ENCODE measurements at places on chromosomes 11 and 22. TPM values are rescaled to one million over a fixed set of nuclear protein-coding genes. Genes with fewer than 3 reads are reported as not detected.

Gene MS4A12
- total RNA-seq: not detected

- no peak for DNase-seq
- H3K4me3 ChIP-seq: no peak overlapping the region
- H3K4me1 ChIP-seq: peaks cover 11% of the 10 kb centered on the region
These were observed 9.0 kb downstream of the CLPB start for GRCh38 chr11:72425053-72425980.

DNA sequence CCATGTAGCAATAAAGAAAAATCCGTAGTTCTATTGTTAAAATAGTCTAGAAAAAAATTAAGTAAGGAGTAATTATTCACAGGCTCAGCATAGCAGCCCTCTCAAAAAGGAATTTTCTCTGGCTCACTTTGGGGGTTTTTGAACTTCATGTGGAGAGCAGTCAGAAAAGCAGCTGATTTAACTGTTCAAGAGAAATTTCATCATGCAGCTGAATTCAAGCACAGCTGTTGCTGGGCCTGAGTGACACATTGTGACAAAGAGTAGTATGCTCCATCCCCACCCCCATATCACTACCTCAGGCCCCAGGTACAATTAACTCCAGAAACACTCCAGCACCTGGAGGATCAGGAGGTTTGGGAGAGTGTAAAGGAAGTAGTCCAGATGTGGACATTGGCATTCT, 272.1 kb downstream of the FAM76B start:
- no peak overlapping the region for H3K4me3 ChIP-seq
- no peaks in the 10 kb centered on the region for H3K36me3 ChIP-seq
- H3K27me3 ChIP-seq: no peaks in the 10 kb centered on the region
- no peak for DNase-seq
- H3K4me1 ChIP-seq: no peaks in the 10 kb centered on the region

DNA sequence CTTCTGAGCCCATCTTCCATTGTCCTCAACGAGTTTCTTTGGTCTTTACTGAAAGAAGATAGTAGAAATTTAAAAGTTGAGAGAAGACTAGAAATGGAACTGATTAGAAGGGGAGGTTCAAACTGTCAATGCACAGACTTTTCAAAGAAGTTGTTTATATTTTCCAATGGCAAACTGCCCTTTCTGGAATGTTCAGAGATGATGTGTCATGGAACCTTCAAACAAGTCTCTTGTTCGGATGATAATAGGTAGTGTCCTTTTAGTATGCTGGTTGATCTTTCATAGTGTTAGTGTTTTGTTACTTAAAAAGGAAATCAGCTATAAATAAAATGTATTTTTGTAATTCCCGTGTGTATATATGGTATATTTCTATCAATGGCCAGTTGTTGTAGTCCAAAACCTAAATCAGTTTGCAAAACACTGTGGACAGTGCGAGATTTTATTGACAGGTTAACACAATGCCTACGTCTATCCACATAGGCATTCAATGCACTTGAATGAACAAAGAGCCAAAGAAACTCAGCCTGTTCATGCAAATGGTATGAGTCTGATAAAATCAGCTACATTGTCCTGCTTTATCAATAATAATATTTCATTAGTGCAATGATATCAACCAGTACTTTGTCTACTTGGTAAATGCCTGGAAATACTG, 30.9 kb downstream of the C11orf91 start:
- no peak for DNase-seq
- no peak overlapping the region for H3K27ac ChIP-seq
- H3K27me3 ChIP-seq: no peaks in the 10 kb centered on the region
- H3K4me1 ChIP-seq: peaks cover 9% of the 10 kb centered on the region

DNA sequence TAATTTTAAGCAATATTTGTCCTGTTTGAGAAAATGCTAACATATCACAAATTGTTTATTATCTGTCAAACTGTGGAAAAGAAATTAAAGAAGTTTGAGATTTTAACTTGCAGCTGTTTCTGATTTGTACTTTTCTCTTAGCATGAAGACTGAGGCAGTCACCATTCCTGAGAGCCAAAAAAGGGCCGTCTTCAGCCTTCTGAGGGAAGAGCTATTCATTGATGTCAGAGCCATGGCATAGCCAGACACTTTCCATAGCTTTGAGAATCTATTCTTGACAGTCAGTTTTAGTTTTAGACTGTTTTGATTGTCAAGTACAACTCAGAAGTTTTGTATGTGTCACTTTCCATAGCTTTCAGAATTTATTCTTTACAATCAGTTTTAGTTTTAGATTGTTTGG, 32.1 kb downstream of the YAP1 start:
- H3K36me3 ChIP-seq: peaks cover 8% of the 10 kb centered on the region
- no peak overlapping the region for H3K27ac ChIP-seq
- no peak overlapping the region for H3K4me3 ChIP-seq
- H3K4me1 ChIP-seq: peaks cover 3% of the 10 kb centered on the region
- no peaks in the 10 kb centered on the region for H3K27me3 ChIP-seq

- no peak overlapping the region for H3K27ac ChIP-seq
- H3K4me3 ChIP-seq: no peak overlapping the region
- H3K36me3 ChIP-seq: no peaks in the 10 kb centered on the region
- DNase-seq: peak; percentile 18
- H3K27me3 ChIP-seq: no peaks in the 10 kb centered on the region
These were observed 6.7 kb downstream of the CAPN5 start for GRCh38 chr11:77073328-77074001.

- peaks cover 19% of the 10 kb centered on the region for H3K36me3 ChIP-seq
- no peaks in the 10 kb centered on the region for H3K4me1 ChIP-seq
- H3K4me3 ChIP-seq: no peak overlapping the region
These were observed 52.4 kb downstream of the MIAT start for GRCh38 chr22:26709617-26710390.

- no peak overlapping the region for H3K27ac ChIP-seq
- H3K36me3 ChIP-seq: peaks cover 17% of the 10 kb centered on the region
- H3K4me1 ChIP-seq: peaks cover 10% of the 10 kb centered on the region
- H3K4me3 ChIP-seq: no peak overlapping the region
- H3K27me3 ChIP-seq: no peaks in the 10 kb centered on the region
- DNase-seq: no peak
These were observed 118.4 kb downstream of the TEAD1 start for GRCh38 chr11:12792590-12792989.

- H3K27ac ChIP-seq: no peak overlapping the region
- peaks cover 5% of the 10 kb centered on the region for H3K4me1 ChIP-seq
- H3K4me3 ChIP-seq: peak overlapping the region; percentile 91
- no peaks in the 10 kb centered on the region for H3K27me3 ChIP-seq
These were observed 1.1 kb upstream of the ATG16L2 start for GRCh38 chr11:72812967-72813739.

GRCh38 chr11:14687943-14688627, 44.5 kb downstream of the PDE3B start:
- no peak overlapping the region for H3K4me3 ChIP-seq
- no peak for DNase-seq
- no peaks in the 10 kb centered on the region for H3K27me3 ChIP-seq
- H3K27ac ChIP-seq: no peak overlapping the region
- no peaks in the 10 kb centered on the region for H3K4me1 ChIP-seq

- H3K27me3 ChIP-seq: no peaks in the 10 kb centered on the region
- H3K4me3 ChIP-seq: peak overlapping the region; percentile 55
- peaks cover 10% of the 10 kb centered on the region for H3K4me1 ChIP-seq
These were observed 12.4 kb downstream of the ACO2 start for GRCh38 chr22:41481131-41481830.

DNA sequence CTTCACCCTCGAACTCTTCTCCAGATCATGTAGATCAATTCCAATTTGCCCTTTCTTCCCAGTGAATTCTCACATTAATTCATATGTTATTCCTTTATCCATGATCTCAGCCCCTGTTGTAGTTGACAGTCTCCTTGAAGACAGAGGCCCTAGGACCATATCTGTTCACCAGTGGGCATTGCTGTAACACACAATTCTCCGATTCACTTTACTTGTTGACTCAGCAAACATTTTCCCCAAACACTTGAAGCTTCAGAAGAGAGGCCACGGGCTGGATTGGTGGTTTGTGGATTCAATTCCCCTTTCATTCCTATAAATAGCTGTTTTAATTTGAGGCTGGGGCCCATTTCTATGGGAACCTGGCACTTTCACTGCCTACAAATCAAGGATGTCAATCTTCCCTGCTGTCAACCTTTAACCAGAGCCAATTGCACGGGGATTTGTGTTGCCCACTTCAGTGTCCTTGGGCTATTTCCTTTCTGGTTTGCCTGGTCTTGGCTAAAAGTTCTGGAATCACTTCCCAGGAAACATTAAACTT, 393.0 kb upstream of the KIRREL3 start:
- H3K4me3 ChIP-seq: no peak overlapping the region
- H3K27me3 ChIP-seq: no peaks in the 10 kb centered on the region
- H3K36me3 ChIP-seq: peaks cover 8% of the 10 kb centered on the region
- DNase-seq: no peak
- no peaks in the 10 kb centered on the region for H3K4me1 ChIP-seq
